NAMALWA (cell line): ENCODE measurements at places on chromosomes 1 and 21.

GRCh38 chr1:54987427-54987826 is 7.0 kb downstream of the TMEM61 start:
- DNase-seq: no peak

DNA sequence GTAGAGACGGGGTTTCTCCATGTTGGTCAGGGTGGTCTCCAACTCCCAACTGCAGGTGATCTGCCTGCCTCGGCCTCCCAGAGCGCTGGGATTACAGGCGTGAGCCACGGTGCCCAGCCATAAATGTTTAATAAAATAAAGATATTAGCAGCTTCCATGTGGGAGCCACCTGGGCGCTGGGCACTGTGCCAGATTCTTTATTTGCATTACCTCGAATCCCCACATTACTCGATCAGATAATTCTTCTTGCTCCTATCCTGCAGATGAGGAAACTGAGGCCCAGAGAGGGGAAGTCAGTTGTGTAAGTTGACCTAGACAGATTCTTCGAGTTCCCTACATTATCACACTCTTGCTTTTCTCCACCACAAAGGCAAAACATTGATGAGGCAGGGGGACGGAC is 24.9 kb upstream of the TENT5B start:
- DNase-seq: no peak

DNA sequence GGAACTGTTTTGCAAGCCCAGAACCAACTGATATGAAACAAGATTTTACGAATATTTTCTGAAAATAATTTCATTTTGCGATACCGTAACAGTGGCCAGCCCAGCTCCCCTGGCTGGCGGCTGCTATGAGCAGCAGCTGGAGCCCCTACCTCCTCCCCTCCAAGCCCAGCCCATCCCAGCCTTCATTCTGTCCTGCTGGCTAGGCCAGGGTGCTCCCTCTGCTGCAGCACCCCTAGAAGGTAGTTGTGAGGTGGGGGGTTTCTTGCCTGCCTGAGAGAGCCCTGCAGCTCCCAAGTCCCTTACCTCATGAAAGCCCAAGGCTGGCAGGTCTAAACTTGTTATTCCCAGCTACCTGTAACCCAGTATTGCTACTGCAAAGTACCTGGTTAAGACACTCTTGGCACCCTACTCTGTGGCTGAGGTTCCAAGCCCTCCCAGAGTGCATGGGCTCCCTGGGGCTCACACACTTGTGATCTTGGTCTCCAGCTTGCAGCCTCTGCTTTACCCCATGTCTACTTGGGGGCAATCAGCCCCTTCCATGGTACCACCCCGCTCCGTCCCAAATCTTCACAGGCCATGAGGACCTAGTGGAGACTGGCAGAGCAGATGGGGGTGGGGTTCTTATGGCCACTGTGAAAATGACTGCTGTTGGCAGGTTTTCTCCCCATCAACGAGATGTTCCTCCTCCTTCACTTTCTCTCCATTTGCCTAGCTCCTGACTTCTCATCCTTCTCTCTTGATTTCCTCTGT is 239.8 kb downstream of the TRABD2B start:
- DNase-seq: no peak

- DNase-seq: no peak
These were observed 28.2 kb downstream of the CNN3 start for GRCh38 chr1:94898491-94899385.

DNA sequence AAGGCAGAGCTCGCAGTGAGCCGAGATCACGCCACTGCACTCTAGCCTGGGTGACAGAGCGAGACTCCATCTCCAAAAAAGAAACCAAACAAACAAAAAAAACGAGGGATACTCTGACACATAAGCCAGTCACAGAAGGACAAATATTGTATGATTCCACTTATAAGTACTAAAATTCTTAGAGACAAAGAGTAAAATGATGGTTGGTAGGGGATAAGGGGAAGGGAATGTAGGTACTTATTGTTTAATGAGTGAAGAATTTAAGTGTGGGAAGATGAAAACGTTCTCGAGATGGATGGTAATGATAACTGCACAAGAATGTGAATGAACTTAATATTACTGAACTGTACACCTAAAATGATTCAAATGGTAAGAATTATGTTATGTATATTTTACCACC is 66.7 kb upstream of the GUCA2A start:
- no peak for DNase-seq

- DNase-seq: peak; percentile 27
These were observed 53.6 kb downstream of the RPS6KC1 start for GRCh38 chr1:213104604-213105003.

GRCh38 chr1:213227458-213227857 is 176.4 kb downstream of the RPS6KC1 start:
- DNase-seq: no peak

GRCh38 chr1:83829106-83829505 is 169.8 kb downstream of the TTLL7 start:
- DNase-seq: no peak

DNA sequence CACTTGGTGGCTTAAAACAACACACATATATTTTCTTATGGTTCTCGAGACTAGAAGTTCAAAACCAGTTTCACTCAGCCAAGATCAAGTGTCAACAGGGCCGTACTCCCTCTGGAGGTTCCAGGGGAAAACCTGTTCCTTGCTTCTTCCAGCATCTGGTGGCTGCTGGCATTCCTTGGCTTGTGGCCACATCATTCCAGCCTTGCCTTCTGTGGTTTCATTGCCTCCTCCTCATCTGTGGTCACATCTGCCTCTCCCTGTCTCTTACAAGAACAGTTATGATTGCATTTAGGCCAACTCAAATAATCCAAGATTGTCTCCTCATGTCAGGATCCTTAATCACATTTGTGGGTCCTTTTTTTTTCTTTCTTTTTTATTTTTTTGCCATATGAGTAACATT is 240.7 kb upstream of the HOOK1 start:
- no peak for DNase-seq

- DNase-seq: no peak
These were observed 7.0 kb upstream of the LAMC2 start for GRCh38 chr1:183179033-183179432.

GRCh38 chr1:42302034-42302433 is 33.0 kb downstream of the FOXJ3 start:
- no peak for DNase-seq

- no peak for DNase-seq
These were observed 23.6 kb downstream of the GNPAT start for GRCh38 chr1:231264642-231265041.

DNA sequence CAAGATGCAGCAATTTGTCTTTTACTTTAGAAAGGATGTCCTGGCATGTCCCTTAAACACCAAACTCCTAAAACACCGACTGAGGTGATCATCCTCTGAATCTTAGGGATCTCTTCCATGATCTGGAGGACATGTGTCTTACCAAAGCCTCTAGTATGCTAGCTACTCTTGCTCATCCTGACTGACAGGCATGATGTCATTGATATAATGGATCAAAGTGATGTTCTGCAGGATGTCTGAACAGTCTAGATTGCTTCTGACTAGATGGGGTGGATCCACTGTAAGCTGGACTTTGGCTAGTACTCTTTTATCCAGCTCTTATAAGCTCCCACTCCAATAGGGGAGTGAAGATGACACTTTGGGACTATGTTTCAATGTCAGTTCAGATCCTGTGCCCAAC is 11.3 kb upstream of the CGN start:
- no peak for DNase-seq

DNA sequence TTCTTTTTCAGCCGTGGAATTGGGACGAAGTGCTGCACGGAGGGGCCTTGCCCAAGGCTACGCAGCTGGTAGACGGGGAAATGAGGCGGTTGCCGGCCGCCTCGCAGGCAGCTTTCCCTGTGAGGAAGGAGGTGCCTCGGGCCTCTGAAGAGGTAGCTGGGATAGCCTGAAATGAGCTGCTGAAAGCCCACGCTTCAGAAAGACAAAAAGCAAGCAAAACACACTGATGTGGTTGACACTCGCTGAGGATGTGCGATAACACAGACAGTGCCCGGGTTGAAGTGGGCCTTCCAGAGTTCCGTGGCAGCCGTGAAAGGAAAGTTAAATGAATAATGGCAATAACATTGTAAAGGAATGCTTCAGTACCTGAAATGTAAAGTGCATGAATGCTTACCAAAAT is 47.2 kb downstream of the S1PR1 start:
- no peak for DNase-seq

GRCh38 chr1:160704250-160704649 is 7.4 kb downstream of the CD48 start:
- no peak for DNase-seq

DNA sequence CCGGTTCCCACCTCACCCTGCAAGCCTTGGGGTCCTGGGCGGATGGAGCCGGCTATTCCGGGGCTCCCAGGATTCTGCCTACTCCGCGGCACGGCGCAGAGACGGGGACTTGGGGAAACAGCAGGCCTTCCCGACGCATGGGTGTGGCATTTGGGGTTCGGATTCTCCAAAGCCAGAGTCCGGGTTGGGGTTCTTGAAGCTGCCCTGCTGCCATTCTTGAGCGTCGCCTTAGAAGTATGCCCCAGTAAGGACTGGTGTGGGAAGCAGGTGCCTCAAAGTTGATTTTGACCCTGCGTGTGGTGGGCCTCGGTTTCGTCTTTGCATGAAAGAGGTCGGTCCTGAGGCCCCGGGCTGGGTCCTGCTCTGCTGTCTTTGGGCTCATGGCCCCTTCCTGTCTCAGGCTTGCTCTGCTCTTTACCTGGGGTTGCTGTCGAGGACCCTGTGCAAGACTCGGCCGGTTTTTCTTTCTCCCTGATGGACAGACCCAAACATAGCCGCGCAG is 696 bp downstream of the GUK1 start:
- peak; percentile 34 for DNase-seq

GRCh38 chr21:46131838-46132651 is 23.3 kb downstream of the FTCD start:
- no peak for DNase-seq

GRCh38 chr1:11178021-11179015 is 10.8 kb upstream of the ANGPTL7 start:
- DNase-seq: no peak

DNA sequence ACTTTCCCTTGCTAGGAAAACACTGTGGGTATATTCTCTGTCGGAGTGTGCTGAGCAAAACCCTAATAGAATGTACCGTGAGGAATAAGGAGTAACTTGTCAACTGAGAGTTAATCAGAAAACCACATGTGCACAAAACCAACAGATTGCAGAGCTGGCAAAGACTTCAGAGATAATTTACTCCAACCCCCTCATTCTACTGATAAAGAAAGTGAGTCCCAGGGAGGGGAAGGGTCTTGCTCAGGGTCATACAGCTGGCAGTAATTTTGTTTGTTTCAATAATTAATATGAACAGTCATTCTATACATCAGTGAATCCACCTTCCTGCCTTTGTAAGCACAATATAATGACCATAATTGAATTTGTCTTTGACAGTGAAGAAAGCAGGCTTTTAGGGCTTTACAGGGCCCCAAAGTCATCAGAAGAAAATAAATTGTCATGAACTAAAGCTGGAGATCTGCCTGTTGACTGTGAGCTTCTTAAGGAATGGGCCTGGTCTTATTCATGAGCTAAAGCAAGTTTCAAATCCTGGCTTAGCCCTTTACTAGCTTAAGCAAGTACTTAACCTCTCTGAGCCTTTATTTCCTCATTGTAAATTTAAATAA is 67.2 kb upstream of the HOOK1 start:
- DNase-seq: no peak

GRCh38 chr1:6848816-6849215 is 63.6 kb downstream of the CAMTA1 start:
- DNase-seq: no peak

DNA sequence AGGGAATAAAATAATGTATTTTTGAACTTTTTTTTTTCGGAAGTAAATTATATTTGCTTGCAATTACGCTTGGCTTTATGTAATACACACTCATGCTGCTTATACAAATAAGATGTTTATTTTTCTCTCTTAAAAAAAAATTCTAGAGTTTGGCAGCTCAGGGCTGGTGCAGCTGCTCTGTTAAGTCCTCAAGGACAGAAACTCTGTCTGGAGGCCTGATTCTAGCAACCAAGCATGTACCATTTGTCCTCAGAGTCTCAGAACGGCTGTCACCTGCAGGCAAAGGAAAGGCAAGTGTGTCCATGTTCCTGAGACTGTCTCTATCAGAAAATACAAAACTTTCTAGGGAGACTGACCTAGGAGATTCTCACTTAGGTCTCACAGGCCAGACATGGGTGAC is 23.2 kb upstream of the CLDN17 start:
- DNase-seq: no peak

DNA sequence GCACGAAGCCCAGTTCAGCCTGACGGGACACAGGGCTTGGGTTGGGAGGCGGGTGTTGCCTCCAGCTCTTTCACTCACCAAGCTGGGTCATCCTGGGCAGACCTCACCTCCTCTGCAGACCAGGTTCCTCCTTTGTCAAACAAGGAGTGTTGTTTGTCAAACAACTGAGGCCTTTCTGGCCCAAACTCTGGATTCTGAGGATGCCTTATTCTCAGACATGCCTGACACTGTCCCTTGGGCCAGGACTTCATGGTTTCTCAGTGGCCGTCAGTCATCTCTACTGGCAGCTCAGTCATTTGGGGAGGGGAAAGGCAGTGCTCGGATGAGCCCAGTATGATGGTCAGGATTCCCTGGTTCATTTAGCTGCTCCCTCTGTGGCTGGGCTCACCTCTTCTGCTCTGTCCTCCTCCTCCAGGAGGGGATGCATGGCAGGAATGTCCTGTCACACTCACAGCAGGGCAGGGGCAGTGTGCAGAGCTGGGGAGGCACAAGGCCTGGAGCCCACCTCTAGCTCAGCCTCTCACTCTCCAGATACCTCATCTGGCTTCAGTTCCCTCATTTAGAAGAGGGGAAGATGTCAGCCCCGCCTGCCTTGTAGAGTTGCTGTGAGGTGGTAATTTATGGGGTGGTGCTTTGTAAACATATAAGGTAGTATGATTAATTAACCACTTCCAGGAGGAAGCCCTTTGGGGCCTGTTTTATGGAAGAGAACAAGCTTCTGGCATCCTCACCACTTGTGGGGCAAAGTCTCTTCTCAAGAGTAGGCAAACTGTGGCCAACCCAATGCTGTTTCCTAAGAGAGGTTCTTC is 20.6 kb downstream of the SLC2A1 start:
- DNase-seq: no peak

DNA sequence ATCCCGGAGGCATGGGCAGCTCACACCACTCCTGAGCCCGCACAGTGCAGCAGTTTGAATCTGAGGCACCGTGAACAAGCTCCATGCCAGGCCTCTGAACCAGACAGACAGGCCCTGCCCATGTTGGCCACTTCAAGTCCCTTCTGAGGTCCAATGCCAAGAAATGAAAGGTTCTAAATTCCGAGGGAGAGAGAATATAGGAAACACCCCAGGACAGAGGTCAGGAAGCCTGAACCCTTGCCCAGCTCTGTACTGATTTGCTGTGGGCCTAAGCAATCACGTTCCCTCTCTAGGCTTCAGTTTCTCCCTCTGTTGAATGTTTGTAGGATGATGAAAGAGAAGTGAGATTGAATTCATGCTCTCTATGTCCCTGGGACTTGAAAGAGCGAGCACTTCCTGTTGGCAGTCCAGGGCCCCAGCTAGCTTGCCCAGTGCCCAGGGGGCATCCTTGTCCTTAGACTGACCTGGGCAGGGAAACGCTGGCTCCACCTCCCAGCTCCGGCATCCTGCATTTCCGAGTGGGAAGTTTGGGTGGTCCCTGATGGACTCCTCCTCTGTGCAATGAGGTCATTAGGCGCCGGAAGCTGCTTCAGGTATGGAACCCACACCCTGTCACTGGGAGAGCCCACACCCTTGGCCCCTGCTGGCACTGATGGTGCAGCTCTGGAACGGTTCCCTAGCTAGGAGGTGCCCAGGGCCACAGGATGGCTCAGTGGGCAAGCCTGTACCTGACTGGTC is 242.4 kb upstream of the TMEM51 start:
- no peak for DNase-seq

- DNase-seq: no peak
These were observed 549.9 kb downstream of the PTPRU start for GRCh38 chr1:29786195-29786594.
